Fibroblast of skin of scalp (primary cell): ENCODE measurements at places on chromosomes 2 and 18.

- no peak for DNase-seq
Measured at GRCh38 chr2:165803123-165803760, 9.2 kb upstream of the GALNT3 start.

- DNase-seq: no peak
Measured at GRCh38 chr2:10837298-10838266, 25.0 kb upstream of the PDIA6 start.

GRCh38 chr2:9983401-9984216 lies 32.1 kb downstream of the GRHL1 start:
- DNase-seq: no peak

GRCh38 chr2:132392221-132392620 lies 24.4 kb upstream of the GPR39 start:
- no peak for DNase-seq

- DNase-seq: no peak
Measured at GRCh38 chr2:189309331-189309730, 129.8 kb upstream of the COL5A2 start.
